ENCODE measurements at places on chromosomes 7 and 10.
A peak's percentile ranks its signal among the peaks of the same experiment; 100 is the strongest.

GRCh38 chr7:38057829-38058228, 120.2 kb upstream of the STARD3NL start:
- DNase-seq = peak; percentile 30

GRCh38 chr10:13660551-13660920, 73.8 kb downstream of the PRPF18 start:
- DNase-seq = no peak

GRCh38 chr7:93941945-93942344, 20.4 kb downstream of the GNG11 start:
- peak; percentile 32 for DNase-seq

GRCh38 chr7:106367018-106367420, 82.2 kb upstream of the NAMPT start:
- peak; percentile 40 for DNase-seq

DNA sequence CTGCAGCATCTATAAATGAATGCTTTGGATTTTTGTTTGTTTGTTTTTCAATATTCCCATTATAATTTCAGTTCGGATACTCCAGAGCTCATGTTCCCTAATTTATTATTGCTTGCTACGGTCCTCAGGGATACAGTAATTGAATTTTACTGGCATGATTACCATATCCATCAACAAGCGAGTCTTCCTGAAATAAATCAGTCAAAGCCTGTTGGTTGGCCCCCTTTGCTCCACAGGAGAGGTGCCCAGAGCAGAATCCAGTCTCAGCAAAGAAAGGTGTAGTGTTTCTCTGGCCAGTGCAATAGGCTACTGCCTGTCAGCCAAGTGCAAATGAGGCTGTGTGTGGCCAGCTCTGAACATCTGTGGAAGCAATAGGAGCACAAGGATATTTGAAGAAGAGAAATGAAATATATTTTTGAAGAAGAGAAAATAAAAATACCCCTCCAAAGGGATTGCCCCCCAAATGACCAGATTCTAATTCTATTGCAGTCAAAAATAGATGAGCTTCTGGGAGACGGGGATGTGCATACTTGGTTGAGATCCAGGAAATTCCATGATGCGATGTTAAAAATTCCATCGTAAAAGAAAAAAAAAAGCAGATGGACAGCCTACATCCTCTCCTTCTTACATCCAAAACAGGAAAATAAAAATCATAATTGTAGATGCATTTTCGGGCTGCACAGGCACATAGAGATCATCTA, 18.1 kb downstream of the TRIL start:
- DNase-seq = no peak

All from astrocyte of the spinal cord (primary cell).